Cortex of kidney (tissue), 1 donor: ENCODE measurements at places on chromosomes 13 and 19.

DNA sequence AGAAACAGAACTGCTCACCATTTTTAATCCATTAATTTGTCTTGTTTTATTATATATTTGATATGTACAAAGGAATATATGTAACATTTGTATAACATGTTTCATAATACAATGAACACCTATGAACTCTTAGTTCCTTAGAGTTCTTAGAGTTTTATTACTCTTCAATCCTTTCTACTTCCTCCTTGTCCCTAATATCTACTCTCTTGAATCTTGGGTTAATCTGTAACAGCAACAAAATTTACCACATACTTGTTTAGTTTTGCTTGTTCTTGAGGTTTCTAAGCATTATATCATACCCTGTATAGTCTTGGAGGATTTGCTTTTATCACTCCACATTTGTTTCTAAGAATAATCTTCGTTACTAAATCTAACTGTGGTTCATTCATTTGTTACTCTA lies 151.4 kb downstream of the PDS5B start:
- no peak for DNase-seq

GRCh38 chr13:34347784-34348573 lies 530.0 kb downstream of the RFC3 start:
- no peak for DNase-seq

GRCh38 chr19:18684642-18684993 lies 1.1 kb downstream of the CRTC1 start:
- no peak for DNase-seq

DNA sequence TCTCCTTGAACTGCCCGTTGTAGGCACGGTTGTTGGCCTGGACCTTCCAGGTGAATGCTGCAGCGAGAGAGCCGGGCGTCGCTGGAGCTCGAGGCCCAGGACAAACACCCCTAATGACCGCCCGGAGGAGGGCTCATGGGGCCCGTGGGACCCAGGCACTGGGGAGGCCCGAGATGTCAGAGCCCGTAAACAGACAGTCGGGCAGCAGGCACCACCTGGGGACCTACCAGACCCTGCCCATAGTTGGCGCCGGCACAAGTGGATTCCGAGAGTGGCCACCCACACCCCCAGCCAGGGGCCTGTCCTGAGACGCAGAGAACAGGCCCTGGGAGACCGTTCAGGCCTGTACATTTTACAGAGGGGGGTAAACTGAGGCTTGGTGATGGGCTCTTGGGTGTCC lies 2.4 kb downstream of the ATP8B3 start:
- DNase-seq, result no peak

GRCh38 chr13:101590479-101590878 lies 138.0 kb downstream of the ITGBL1 start:
- DNase-seq, result no peak

- no peak for DNase-seq
Measured at GRCh38 chr19:12496480-12496879, 11.9 kb upstream of the ZNF709 start.

GRCh38 chr13:84077271-84077670 lies 195.0 kb upstream of the SLITRK1 start:
- DNase-seq, result no peak

DNA sequence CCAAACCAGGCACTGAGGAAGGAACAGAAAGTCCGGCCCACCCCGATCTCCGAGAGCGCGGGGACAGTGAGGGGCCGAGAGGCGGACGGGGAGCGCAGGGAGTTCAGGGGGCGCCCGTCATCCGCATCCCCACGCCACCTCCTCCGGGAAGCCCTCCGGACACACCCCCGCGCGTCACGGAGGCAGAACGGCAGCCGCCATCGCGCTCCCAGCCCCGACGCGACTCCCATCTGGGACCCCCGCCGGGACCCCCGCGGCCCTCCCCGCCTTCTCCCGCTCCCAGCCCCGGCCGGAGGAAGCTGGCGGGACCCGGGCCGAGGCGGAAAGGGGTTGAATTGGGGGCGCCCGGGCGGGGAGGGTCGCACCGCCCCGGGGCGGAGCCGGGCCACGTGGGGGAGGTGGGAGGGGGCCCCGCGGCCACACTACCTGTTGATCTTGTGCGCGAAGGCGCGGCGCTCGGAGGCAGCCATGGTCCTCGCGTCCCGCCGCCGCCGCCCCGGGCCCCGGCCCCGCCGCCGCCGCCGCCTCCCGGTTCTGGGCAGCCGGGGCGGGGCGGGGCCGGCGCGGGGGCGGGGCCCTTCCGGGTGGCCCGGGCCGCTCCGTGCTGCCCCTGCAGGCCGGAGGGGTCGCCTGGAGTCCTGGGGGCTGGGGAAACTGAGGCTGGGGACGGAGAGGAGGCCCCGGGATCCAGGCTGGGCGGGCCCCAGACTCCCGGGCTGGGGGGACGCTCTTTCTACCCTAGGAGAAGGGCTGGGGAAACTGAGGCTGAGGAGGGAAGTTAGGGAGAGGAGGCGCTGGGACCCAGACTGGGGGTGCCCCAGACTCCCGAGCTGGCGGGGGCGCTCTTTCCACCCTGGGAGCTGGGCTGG lies at the start of gene DOCK6:
Gene DOCK6 (minus strand): TSS at position 554 of the 869 bp plus-strand sequence. CDS start 84 bp downstream, at position 470.
- no peak for DNase-seq
